ENCODE measurements at places on chromosomes 12 and 14.

GRCh38 chr12:31353750-31354708 lies 28.1 kb upstream of the SINHCAF start:
- no peak for DNase-seq

DNA sequence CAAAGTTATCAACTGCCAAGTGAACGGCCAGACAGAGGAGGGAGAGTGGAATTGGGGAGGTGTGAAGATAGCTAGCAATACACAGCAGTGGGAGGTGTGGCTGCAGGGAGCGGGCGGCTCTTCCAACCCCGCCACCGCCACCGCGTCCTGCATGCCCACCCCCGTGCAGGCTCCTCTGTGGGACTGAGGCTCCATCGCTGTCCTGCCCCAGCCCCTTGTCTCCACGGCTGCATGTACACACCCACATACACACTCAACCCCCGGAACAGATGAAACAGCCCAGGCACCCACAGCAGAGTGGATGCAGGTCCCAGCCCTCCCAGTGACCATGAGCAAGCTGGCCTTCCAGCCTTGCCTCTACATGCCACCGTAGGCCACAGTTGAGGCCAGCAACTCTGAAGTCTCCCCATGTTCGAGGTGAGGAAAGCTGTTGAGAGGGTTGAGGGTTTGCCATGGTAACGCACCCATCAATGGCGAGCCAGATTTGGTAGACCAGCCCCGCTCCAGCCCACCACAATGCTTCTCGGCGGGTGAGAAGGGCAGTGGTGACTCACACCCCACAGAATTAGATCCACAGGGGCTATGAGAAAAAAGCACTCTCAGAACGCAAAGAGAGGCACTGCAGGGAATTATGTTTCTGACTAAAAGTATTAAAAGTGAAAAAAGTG lies 39.3 kb downstream of the PITPNM2 start:
- DNase-seq: no peak

- peak; percentile 78 for DNase-seq
Measured at GRCh38 chr12:62799126-62799736, 135.7 kb downstream of the PPM1H start.

GRCh38 chr12:120972870-120973543 lies 5.3 kb upstream of the HNF1A start:
- peak; percentile 87 for DNase-seq

DNA sequence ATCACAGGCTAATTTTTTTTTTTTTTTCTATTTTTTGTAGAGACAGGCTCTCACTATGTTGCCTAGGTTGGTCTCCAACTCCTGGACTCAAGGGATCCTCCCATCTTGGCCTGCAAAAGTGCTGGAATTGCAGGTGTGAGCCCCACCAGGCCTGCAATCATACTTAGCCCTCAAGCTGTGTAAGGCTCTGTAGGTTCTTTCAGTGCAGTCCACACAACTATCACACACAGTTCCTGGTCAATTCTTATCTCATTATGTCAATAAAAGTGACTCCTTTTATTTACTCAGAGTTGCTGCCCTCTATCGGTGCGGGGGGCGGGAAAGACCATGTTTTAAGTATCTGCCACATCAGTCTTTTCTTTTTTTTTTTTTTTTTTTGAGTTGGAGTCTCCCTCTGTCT lies 29.0 kb downstream of the SLC2A3 start:
- no peak for DNase-seq
